ENCODE measurements at places on chromosomes 1 and 21.

DNA sequence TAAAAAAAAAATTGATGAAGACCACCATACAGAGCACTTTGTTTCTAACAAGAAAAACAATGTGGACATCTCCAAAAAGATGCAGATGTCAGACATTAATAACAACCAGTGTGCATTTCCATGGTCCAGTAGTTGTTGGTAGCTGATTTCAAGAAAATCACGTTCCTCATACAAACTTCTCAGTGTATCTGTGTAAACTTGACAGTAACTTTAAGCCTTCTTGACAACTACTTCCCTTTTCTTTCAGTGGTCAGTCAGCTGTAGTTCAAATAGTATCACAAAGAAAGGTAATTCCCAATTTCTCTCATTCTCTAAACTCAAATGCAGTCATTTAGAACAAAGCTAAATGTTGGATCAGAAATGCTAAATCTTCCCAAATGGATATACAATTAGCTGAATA is 879.9 kb downstream of the AMY1C start:
- no peak for DNase-seq

DNA sequence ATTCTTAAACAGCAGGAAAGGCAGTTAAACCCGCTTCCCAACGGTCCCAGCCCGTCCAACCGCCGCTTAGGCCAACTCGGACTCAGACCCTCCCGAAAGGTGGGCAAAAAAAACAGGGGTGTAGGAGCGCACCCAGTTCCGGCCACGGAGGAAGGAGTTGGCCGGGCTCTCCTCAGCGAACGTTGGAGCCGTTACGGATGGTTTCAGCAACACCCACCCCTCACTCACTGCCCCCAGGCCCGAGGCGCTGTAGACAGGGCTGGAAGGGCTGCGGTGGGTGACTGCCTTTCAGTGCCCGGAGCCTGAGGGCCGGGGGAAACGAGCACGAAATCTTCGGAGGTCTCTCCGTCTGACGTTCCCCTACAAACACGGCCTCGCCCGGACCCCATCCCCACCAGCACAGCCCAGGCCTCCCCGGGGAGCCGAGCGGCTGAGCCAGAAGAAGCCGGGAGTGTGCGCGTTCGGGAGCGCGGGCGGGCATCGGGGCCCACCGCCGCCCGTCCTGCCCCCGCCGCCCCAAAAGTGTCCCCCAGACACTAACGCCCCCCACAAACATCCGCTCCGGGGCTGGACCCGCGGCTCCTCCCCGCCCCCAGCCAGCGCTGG is 1.3 kb downstream of the KDM5B start:
- no peak for DNase-seq

DNA sequence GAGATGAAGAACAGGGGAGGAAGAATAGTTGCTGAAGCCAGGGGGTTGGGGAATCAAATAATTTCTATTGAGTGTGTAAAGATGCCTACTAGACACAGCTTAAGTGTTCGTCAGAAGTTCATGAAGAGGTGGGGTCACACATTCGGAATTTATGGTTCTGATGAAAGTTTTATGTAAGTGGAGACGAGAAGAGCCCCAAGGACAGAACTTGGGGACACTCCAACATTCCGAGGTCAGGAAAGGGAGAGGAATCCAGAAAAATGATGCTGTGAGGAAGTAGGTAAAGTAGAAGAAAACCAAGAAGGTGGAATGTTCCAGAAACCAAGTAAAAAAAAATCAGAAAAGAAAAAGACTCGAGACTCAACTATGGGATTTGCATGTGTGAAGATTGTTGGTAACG is 272.5 kb downstream of the SIPA1L2 start:
- DNase-seq: no peak

DNA sequence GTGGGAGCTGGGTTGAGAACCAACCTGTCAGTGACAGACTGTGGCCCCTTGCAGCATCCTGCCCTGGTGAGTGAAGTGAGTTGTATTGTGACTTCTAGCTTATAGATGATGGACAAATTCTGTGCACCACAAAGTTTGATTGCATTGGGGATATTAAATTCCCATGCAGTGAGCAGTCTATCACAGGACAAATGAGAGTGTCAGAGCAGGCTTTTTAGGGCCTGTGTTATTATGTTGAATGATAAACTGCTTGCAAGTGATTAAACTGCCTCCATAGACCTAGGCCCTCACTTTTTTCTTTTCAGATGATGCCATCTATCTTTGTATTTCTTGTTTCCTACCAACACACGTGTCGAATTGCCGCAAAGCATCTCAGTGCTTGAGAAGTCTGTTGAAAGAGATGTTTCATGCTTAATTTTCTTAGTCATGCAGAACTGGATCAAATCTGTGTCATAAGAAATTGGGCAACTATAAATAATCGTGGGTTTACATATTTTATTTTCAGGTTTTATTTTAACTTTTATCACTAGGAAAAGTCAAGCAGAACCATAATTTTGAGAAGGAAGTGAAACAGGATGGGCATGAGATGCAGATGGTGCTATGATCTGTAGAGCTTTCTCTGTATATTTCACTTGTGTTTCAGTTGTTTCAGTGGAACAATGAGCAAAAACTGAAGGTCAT is 199.2 kb downstream of the S1PR1 start:
- no peak for DNase-seq

DNA sequence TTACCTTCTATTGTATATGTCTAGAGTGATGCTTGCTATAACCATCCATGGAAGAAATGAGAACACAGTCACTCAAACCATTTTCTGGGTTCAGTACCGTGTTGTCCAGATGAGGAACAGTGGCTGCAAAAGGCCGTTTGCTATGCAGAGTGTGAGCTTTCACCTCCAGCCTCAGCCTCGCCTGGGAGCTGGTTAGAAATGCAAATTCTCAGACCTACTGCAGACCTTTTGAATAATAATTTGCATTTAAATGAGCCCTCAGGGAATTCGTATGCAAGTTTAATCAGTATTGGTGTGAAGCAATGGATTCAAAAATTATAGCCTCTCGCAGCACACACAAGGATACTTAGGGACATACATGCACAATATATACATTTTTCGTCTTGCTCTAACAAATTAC is 24.1 kb downstream of the KCNJ15 start:
- no peak for DNase-seq

DNA sequence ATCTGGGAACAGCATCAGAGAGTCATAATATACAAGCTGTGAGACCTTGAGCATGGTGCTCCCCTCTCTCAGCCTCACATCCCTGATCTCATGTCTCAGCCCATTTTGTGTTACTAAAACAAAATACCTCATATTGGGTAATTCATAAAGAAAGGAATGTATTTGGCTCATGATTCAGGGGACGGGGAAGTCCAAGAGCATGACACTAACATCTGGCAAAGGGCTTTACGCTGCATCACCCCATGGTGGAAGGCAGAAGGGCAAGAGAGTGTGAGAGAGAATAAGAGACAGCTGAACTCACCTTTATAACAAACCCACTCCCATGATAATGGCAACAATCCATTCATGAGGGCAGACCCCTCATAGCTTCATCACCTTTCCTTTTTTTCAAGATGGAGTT is 36.5 kb downstream of the RNASEL start:
- no peak for DNase-seq

GRCh38 chr1:208134491-208134890 is 109.7 kb downstream of the PLXNA2 start:
- DNase-seq: no peak

GRCh38 chr1:236021424-236022135 is 43.3 kb downstream of the NID1 start:
- no peak for DNase-seq

- DNase-seq: no peak
Observed at GRCh38 chr21:34791776-34792503, 123.1 kb downstream of the CLIC6 start.

DNA sequence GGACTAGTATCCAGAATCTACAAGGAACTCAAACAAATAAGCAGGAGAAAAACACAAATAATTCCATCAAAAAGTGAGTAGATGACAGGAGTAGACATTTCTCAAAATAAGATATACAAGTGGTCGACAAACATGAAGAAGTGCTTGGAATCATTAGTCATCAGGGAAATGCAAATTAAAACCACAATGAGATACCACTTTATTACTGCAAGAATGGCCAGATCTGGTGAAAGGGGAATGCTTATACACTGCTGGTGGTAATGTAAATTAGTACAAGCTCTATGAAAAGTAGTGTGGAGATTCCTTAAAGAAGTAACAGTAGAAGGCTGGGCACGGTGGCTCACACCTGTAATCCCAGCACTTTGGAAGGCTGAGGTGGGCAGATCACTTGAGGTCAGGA is 73.8 kb downstream of the POU2F1 start:
- DNase-seq: no peak
